HEK293T (cell line): ENCODE measurements at places on chromosomes 6 and 20.

GRCh38 chr6:70666706-70667105, 977 bp upstream of the SMAP1 start:
- DNase-seq, result no peak

- DNase-seq, result no peak
Observed at GRCh38 chr20:56171087-56172012, 77.2 kb upstream of the MC3R start.

GRCh38 chr6:44672086-44672485, 284.6 kb downstream of the CDC5L start:
- no peak for DNase-seq

DNA sequence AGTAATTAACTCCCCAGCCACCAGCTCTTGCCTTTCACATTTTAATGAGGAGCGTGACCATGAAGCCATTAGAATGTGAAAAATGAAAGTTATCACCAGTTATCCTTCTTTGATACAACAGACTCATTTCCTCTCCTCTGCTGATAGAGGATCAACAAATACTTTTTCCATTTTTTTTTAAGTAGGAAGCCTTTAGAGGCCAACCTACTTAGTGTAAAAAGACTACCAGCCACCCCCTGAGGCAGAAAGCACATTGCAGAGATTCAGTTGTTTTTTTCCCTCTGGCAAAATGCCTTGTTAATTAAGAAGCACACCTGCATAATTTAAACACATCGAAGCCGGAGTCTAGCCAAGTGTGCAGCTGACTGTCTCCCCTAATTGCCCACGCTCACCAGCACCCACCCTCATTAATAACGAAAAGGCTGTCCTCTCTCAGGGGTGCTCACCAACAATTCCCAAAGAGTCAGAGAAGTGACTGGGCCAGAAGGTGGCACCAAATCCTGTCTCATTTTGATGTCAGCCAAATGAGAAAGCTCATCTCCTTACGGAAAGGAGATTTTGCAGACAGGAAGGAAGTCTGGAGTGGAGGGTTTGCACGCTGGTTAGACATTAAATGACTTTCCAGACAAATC, 60.9 kb upstream of the MC3R start:
- DNase-seq, result no peak

DNA sequence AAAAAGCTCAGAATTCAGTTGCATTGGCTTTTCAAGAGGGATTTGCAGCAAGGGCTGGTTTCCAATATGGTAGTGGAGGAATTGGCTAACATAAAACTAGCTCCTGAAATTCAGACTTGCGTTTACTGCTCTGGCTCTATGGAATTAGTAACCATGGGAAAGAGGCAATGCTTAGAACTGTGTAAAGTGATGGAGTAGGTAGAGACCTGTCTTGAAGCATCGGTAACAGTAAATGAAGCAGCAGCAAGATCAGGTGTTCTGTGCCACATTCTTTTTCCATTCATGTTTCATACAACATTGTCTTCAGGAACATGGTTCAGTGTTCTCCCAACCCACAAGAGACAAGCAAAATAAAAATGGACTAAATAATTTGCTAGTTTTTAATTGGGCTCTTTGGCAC, 6.5 kb downstream of the IRF4 start:
- DNase-seq, result no peak
